ENCODE measurements at places on chromosomes 3 and 15. TPM values are rescaled to one million over a fixed set of nuclear protein-coding genes. Genes with fewer than 3 reads are reported as not detected.

DNA sequence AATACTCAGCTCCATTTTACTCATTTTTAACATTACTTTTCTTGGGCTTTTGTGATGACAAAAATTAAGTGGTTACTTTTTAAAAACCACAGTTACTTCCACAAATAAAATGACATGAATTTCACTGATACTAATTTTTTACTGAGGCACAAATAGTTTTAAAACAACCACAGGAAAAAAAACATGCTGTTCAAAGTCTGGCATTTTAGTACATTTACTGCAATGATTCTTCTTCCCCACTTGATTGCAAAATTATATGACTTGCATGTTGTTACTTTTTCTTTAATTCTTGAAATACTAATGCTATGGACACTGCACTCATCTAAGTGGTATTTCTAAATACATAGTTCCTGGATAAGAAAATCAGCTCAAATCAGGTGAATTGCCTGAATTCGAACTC is 24.8 kb upstream of the SLMAP start:
- DNase-seq: no peak

DNA sequence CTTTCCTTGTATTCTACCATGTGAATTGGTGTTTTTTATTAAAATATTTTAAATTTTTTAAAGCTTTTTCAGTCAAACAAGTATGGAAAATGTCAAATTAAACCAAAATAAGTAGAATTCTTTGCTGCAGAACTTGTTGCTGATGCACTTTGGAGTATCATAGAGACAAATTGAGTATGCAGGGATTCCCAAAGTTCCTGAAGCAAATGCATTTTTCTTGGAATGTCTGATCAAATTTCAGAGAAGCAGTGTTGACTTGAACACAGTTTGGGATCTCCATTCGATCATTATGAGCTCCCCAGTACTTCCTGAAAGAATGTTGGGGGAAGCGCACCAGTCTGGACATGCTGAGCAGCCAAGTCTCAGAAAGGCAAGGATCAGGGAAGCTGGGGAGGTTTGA is 517.8 kb upstream of the CFAP20DC start:
- no peak for DNase-seq

DNA sequence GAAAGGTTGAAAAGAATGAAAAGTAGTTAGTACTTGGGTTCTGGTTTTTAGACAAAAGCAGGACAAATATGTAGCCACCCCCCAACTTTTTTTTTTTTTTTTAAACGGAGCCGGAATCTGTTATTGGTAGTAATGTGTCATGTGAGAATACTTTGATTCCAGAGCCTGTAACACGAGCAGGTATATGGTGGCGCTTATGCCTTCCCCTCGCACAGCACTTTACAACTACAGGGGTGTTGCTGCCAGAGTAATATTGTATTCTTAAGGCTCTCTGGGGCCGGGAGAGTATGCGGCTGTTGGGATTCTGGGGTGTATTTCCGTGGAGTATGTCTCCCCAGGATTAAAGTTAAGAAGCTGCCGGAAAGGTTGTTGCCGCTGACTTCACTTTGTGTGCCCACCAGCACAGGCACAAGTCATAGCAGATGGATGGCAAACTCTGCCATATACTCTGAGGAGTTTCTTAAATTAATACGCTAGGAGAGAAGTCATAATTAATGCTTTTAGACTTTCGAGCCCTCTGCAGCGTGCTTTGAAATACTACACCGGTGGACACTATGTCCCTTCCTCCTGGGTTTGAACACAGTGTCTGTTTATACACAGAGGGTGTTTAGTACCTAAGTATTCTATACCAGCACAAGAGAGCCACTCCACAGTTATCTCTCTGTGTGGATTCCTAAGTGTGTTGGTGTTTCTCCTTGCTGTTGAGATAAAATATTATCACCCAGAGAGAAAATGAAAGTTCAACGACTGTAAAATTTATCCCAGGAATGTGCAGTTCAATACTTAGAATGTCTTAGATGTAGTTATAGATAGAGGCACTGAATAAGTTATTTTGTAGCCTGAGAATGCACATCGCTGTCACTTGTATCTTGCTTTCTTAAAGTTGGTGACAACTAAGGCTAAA is 1.4 kb downstream of the MBNL1 start:
- no peak for DNase-seq

The GOLGA8S gene
- 1.1 TPM for total RNA-seq

- no peak for DNase-seq
Observed at GRCh38 chr15:23370578-23370977, 16.0 kb downstream of the GOLGA8S start.

The IQCF5 gene
- total RNA-seq: not detected

The OR5K2 gene
- not detected for total RNA-seq

DNA sequence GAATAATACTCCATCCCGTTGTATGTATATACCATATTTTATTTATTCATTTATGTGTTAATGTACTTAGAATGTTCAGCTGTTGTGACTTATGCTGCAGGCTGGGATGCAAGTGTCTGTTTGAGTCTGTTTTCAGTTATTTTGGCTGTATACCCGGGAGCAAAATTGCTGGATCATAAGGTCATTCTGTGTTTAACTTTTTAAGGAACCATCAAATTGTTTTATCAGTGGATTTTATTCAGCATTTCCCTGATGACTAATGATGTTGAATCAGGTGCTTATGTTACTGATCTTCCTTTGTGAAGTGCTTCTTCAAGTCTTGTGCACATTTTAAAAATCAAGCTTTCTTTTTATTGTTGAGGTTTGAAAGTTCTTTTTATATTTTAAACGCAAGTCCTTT is 118.1 kb downstream of the SLC25A26 start:
- DNase-seq: no peak

The TBL1XR1 gene
- 164 TPM for total RNA-seq

GRCh38 chr3:150324788-150325187 is 83.3 kb upstream of the TSC22D2 start:
- no peak for DNase-seq

DNA sequence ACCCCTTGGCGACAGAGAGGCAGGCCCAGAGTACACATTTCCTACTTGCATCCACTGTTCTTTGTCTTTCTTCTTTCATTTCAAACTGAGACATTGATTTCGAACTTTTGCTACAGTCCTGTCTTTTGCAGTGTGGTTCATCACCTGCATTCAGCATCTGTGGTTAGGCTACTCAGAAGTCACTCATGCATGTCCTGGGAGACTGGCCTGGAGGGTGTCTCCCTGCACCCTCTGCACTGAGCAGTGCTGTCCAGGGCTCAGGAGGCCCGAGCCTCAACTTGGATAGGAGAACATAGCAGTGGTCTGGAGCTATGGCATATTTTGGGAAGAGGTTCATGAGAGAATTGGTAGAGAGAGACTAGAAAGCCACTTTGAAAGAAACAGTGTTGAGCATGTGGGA is 240.2 kb upstream of the TPRG1 start:
- DNase-seq: no peak

DNA sequence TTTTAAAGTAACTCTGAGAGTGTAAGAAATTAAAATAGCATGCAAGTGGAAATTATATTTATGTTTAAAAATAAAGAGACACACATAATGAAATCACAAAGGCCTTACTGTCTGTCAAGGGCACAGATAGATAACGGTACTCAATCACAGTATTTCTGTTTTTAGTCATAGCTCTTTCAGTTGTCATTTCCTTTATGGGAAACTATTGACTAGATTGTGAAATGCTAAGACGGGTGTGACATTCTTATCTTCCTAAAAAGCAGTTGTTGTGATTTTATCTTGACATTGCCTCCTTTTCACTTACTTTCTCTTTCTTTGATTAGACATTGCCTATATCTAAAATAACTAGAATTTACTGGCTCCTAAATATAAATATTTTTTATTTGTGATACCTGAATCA is 100.1 kb upstream of the PLSCR5 start:
- DNase-seq: no peak

DNA sequence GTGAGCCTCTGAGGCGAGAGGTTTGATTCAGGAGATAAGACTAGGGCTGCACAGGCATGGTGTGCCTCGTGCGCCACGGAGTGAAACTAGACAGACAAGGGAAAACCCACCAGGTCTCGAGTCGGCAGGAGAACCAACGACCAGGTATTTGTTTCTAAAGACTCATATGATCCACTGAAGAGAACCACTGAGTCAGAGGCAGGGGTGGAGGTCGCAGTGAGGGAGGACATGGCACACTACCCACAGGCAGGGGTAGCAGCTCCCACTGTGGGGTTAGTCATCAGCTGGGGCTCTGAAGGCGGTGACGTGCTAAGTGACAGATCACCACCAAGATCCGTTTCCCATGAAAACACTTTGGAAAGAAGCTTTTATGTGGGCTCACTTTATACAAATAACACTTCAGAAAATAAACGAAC is 45.7 kb downstream of the CHSY1 start:
- no peak for DNase-seq

DNA sequence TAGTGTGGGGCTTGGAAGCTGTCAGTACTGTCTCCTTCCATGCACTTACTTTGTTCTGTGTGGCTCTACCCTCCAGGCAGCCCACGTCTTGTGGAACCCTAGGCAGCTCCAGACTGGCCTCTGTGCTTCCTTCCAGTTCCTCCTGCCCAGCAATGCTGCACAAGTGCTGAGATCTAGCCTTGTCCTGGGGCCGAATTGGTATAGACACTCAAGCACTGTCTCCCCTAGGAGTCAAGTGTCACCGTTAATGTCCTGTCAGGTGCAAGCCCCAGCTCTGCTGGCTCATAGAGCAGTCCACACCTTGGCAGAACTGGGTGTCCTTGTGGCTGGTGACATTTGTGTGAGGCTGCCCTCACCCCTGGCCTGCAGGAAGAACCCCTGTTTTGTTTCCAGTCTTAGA is 130.1 kb downstream of the EEFSEC start:
- DNase-seq: no peak

The SCN11A gene
- 0.05 TPM for total RNA-seq

The HEXA gene
- 77.9 TPM for total RNA-seq

DNA sequence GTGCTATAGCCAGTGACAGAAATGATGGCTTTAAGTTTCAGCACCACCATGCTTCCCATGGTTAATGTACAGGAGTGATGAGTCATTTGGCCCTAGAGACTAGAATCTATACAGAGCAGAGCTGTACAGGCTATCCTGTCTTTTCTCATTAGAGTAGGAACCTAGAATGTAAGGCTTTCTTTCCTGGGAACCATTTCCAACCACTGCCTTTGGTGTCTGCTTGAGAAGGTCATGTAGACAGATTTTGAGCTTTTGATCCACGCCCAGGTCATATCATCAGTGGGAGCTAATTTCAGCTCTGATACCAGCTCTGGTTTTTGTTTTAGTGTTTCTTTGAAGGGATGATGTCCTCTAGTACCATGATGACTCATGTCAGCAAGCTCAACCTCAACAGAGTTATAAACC is 543.1 kb downstream of the NTRK3 start:
- no peak for DNase-seq

- no peak for DNase-seq
Observed at GRCh38 chr15:70768257-70768883, 5.0 kb upstream of the UACA start.

- no peak for DNase-seq
Observed at GRCh38 chr3:151203051-151203420, at the start of gene GPR171. GPR171 (minus strand) TSS chr3:151203216; CDS start chr3:151199386, 3,830 bp downstream.

GRCh38 chr3:193693774-193694173 is 100.8 kb downstream of the OPA1 start:
- DNase-seq: no peak

The UBAP1L gene
- total RNA-seq: 2.4 TPM

- peak; percentile 92 for DNase-seq
Observed at GRCh38 chr3:11568503-11569155, 75.1 kb downstream of the VGLL4 start.

The CDHR4 gene
- total RNA-seq: not detected

The TF gene
- total RNA-seq: 5.8 TPM

GRCh38 chr3:173632945-173633344 is 235.4 kb downstream of the NLGN1 start:
- DNase-seq: no peak

The KIF23 gene
- 1.3 TPM for total RNA-seq

The MNS1 gene
- 2.0 TPM for total RNA-seq

DNA sequence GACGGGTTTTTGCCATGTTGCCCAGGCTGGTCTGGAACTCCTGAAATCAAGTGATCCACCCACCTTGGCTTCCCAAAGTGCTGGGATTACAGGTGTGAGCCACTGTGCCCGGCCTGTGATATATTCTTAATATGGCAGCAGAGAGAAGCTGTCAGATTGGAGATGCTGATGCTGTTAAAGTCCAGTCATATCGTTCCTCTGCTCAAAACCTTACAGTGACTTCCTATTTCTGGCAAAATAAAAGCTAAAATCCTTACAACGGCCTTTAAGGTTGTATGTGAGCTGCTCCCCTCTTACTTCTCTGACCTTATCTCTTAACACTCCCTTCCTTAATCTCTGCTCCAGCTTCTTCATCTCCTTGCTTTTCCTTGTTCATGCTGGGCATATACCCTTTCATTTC is 26.6 kb upstream of the MGA start:
- no peak for DNase-seq

DNA sequence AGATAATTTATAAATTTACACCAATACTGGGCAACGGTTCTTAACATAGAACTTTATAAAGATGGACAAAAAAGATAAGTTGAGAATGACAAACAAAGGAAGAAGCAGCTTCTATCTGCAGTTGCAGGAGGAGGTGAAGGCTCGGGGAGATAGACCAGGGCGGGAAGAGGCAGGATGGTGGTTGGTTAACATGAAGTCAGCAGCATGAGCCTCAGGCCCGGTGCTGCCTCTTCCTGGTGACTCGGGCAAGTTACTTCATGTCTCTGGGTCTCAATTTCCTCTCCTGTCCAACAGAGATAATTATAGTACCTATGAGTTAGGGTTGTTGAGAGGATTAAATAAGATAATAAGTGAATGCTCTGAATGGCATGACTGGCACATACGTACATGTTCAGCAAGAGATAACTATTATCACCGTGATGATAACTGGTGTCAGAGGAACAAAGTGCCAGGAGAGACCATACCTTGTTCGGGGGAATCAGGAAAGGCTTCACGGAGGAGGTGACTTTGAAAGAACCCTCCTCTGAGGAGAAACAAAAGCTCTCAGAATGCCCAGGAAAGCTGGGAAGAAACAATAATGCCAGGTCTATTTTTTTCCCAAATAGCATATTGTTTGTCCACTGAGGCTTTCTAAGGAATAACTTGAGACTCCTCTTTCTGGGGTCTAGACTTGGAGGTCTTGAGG is 4.4 kb downstream of the PAK6 start:
- DNase-seq: no peak

- no peak for DNase-seq
Observed at GRCh38 chr3:182710557-182711157, 82.6 kb upstream of the ATP11B start.

The KLHL40 gene
- total RNA-seq: 0.57 TPM

Measured in cardiac septum (tissue), 1 donor.